ENCODE measurements at places on chromosomes 1 and 21.

DNA sequence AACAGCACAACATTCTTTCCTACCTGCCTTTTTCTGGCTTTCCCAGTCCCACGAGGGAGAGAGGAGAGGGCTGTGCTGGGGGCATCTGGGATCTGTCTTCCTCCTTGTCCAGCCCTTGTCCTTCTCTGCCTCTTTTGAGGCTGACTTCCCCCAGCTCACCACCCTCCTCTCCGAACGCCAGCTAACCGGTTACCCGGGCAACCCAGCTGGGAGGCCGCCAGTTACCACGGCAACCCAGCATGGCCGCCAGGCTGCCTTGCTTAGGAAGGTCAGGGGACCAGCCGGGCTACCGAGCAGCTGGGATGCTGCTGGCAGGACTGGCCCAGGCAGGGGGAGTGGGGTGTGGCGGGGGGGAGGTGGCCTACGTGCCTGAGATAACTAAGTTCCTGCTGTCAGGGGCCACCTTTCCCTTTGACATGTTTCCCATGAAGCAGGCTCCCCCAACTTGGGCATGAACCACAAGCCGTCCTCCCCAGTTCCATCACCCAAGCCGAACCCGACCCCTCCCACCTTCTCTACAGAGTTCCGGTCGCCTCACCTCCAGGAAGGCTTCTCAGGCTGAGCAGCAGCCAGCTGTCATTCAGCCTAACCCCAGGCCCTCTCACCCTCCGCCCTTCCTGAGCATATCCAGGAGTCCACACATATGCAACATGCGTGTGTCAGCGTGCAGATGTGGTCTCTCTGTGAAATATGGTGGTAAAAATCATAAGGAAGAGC lies 8.7 kb downstream of the PLEKHA6 start:
- peak; percentile 97 for DNase-seq

GRCh38 chr1:23701996-23702395 lies 10.4 kb downstream of the RPL11 start:
- no peak for DNase-seq

DNA sequence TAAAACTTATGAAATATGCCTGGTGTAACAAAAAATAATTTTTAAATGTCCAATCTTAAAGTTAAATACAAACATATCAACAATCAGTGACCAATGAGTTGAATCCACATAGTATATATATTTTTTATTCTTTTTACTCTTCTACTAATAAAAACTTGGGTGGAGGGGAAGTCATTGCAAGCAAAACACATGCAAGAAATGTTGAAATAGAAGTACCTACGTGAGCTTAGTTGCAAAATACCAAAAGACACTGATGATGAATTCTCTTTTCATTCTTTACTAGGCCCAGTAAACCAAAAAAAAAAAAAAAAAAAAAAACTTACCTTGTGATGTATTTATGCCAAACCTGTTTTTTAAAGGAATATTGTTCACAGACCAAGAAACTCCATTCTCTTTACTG lies 26.4 kb upstream of the PLA2G4A start:
- DNase-seq = no peak

DNA sequence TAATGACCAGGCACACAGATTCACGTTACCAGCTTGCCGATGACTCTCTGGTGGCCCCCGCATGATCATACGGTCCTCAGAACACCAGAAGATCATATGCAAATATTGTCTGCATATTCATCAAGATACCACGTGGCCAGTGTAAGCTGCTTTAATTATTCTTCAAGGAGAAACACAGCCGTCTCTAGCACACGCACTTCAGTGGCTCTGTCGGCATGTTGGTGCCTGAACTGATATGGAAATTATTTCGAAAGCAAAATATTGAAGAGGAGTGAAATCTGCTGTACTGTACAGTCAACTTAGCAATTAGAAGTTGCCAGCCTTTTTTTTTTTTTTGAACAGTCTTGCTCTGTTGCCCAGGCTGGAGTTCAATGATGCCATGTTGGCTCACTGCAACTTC lies 5.9 kb upstream of the KIF26B start:
- DNase-seq = no peak

GRCh38 chr21:38769191-38769780 lies 36.4 kb upstream of the ETS2 start:
- DNase-seq = no peak
